ENCODE measurements at places on chromosomes 12 and 14.

DNA sequence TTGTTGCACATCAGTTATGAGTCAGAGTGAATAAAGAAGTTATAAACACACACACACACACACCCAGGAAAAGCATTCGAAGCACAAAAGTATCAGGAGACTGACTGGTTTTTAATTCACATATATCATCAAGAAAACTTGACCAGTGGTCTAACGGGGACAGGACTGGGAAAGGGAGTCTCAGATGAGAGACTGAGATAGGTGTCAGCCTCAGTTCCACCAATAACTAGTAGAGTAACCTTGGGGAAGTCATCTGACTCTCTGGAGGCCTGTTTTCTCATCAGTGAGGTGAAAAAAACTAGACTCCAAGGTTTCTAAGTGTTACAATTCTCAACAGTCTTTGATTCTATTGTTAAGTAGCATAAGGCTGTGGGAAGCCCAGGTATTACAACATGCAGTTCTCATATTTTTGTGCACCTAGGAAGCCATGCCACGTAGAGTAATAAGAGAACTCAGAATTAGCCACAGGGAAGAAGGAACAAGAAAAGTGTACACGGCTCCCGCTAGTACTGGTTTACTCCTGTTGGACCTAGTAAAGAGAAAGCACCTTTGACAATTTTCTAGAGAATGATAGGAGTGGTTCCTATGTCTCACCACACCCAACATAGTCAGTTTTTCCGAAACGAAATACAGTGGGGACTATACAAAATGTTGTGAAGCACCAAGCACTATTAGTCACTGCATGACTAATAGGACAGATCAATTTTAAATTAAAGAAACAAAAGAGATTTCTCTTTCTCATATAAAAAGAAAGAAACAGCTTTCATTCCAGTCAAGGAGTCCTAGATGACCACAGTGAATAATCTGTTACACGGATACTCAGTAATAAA, 5.0 kb downstream of the PPTC7 start:
- DNase-seq: no peak

DNA sequence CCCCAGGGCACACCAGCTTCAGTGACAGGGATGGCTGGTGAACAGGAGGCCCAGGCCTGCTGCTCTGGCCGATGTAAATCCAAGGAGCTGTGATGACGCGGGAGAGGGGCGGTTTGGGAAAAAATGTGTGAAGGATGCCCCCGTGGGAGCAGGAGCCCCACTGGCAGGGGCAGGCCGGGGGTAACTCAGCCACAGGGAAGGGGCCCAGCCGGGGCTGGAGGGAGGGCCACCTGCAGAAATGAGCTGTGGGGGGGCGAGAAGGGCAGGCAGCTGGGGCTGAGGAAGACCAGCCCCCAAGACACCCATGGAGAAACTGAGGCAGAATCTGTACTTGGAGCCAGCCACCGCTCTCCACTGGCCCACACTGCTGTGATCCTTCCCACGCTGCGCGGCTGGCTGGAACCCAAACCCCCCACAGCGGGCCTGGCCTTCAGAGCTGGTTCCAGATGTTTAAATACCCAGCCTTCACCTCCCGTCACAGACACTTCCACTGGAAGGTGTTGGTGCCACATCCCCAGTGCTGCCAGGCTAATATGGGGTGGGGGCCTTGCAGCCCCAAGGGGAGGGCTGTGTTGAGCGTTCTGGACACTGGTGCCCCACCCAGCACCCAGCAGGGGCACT, 28.5 kb upstream of the ANKRD9 start:
- DNase-seq: no peak

DNA sequence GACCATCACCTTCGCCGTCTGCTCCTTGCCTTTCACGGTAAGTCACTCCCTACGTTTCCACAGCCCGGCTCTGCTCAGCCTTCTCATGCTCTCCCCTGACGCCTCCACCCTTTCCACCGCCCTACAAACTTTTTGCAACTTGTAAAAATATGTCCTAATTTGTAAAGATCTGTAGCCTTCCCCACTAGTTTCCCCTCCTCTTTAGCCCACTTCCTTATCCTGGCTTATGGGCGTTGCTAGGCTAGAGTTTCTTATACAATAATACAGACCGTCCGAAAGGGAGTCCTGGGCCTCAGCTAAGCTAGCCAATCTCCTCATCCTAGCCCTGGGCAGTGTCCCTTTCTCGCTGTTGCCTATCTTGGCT, 1.2 kb downstream of the PTGER2 start:
- no peak for DNase-seq

DNA sequence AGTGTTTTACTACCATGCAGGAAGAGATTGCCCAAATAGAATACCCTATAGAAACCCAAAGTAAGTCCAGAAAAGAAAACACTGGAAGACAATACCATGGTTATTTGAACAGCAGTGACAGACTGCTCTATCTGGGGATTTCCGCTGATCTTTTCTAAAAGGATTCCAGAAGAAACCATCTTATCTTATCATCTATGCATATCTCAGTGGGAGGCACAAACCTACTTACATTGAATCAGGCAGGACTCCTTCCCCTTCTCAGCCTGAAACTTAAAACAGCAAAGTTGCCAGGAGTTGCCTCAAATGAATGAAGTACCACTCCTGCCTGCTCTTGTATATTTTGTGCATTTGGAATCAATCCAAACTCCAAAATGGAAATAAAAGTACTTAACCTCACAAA, 56.7 kb upstream of the NR2C1 start:
- no peak for DNase-seq

GRCh38 chr12:66367015-66367667, 64.8 kb downstream of the HELB start:
- DNase-seq: no peak

- no peak for DNase-seq
Observed at GRCh38 chr14:64391113-64391725, 3.1 kb downstream of the MTHFD1 start.

DNA sequence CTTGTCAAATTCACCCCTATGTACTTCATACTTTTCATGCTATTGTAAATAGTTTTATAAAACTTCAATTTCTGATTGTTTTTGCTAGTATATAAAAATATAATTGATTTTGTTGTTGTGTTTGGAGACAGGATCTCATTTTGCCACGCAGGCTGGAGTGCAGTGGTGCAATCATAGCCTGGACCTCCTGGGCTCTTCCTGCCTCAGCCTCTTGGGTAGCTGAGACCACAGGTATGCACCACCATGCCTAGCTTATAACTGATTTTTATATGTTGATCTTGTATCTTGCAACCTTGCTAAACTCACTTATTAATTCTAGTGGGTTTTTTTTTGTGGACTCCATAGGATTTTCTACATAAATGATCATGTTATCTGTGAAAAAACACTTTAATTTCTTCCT, 23.5 kb downstream of the ATP5MC2 start:
- no peak for DNase-seq

GRCh38 chr12:77354766-77355362, 289.5 kb upstream of the E2F7 start:
- DNase-seq: no peak

GRCh38 chr12:115062741-115063140, 378.8 kb upstream of the TBX3 start:
- DNase-seq: no peak

GRCh38 chr12:26251600-26251999, 56.2 kb downstream of the SSPN start:
- no peak for DNase-seq

- DNase-seq: no peak
Observed at GRCh38 chr14:36113341-36113740, 63.2 kb downstream of the PTCSC3 start.

DNA sequence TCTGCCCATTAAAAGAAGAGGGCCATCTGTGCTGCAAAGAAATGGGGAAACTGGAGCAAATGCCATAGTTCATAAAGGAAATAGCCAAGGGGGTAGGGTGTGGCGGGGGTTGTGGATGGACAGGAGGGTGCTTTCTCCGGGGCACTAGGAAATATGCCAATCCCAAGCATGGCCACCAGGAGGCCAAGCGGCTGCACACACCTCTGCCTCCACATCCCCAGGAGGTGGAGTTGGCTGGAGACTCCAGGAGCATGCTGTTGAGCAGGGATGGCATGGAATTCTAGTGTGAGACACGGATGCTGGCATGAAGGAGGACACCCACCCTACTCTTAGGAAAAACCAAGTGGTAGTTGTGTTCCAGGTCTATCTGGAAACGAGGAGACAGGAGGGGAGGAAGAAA, 25.2 kb downstream of the NID2 start:
- no peak for DNase-seq

DNA sequence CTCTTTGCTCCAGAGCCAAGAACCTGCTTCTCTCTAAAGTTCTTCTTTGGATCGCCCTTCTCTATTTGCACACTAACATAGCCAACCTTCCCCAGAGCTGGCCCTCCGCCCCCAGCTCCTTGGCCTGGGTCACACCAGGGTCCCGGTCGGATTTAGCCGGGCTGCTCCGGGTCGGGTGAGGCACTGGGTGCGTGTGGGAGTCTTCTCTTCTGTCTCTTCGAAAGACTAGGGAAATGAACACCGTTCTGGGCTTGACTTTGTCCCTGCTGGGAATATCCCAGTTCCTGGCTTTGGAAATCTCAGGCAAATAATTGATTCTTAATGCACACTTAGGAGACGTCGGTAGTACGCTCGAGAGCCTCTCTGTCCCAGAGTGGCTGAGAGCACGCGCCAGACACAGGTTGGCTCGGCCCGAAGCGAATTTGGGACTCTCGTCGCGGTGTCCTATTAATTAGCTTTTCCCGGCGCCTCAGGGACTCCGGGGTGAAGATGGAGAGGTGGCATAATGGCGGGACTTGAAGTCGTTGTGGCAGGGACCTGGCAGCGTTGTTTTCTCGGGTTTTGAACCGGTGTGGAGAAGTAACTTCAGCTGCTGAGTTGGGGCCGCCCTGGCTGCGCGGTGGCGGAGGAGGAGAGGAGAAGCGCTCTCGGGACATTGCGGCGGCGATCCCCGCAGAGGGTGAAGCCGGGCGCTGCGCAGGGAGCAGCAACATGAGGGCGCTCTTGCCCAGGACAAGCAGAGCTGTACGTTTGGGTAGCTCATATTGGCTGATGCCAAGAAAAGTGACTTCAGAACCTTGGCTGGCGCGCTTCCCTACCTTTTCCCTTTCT, 7.5 kb downstream of the FOXG1 start:
- peak; percentile 96 for DNase-seq

DNA sequence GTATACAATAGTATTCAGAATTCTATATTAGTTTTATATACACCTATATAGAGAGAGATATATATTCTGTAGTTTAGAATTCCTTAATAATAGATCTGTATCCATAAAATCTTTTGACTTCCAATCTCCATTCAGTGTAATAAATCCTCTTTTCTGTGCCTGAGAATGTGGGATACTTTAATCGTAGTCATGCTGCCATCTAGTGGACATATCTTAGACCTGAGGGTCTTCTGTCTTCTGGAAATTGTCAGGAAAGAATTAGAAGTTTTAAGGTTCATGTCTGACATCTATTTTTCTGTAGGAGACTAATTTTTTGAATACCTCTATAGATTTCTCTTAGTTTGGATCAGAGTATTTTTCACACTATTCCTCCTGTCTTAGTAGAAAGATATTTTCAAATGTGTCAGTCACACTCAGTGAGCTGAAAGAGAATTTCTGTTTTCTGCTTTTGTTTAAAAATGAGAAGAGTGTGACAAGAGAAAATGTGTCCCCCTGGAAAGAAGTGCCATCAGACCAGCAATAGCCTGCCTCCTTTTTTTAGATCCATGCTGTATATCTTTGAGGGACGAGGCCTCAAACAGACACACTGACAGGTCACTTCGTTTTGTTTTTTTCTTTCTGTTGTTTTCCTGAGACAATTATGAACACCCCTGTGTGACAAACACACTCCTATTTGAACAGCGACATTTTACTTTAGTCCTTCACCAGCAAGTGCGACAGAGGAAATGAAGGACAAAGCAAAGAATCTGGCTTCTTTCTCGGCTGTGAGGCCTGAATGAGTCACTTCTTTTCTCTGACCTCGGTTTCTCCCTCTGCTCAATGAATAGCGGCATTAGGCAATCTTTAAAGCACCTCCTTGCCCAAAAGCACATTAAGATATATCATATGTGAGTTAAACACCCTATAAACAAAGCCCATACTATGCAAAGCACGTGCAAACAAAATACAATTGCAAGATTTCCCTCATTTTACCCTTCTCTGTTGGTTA, 96.3 kb downstream of the GALC start:
- peak; percentile 38 for DNase-seq

DNA sequence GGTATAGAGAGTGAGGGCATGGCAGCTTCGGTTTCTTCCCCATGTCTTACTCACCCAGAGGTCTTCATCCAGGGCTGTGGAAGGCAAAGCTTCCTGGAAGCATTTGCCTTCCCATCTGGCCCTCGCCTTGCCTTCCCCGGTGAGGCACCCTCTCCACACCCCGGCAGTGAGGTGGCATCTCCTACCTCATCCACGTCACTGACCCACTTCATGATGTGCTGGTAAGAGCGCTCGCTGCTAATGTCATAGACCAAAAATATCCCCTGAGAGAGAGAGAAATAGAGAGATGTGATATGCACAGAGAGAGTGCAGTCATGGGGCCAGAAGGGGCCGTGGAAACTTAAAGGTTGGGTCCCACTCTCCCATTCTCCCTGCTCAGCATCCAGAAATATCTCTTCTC, 8.3 kb upstream of the GPX2 start:
- no peak for DNase-seq

DNA sequence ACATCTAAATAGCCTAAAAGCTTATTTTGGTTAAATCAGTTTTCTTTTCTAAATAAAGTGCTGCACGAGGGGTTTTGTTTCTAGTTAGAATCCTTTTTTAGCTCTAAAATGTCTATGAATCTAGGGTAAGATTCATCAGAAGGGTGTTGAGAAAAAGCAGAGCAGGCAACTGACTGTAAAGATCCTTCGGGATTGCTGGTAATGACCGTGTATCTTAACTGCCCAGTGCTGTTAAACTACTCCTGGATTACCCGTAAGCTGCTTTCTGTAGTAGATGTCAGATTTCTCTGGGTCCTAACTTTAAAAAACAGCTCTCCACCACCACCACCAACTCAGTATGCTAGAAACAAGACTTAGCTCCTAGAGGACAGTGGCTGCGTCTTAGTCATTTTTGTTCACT, 39.2 kb downstream of the DACT1 start:
- no peak for DNase-seq

- no peak for DNase-seq
Observed at GRCh38 chr14:105426416-105427130, 6.9 kb downstream of the MTA1 start.

Measured in NCI-H446 treated with DMSO at 0.1 percent for 48 hours (cell line).